Spleen (tissue), 13 donors: ENCODE measurements at places on chromosomes 11 and 22.

DNA sequence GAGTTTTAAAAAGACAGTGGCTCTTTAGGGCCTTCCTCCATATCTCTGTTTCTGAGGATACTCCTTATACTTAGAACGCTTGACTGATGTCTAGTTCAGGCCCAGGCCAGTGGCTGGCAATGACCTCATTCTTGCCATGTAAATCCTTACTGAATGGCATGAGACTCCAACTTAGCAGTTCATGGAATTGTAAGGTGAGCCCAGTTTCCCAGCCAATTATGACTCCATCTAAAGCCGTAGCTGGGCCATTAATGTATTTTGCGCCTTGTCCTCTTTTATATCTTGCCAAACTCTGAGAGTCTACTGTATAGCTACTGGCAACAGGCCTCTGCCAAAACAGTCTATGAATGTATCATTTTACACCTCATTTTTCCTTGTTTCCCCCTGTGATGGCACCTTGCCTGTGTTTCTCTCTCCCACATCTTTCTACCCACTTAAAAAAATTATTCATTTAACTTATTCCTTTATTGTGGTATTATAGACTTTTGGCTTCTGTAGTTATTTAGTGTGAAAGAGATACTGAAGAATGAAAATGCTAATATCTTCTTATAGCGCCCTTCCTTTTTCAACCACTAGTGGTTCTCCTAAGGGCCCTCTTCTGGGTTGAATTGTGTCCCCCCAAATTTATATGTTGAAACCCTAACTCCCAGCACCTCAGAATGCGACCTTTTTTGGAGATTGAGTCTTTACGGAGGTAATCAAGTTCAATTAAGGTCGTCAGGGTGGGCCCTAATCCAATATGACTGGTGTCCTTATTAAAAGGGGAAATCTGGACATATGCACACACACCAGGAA lies 67.4 kb downstream of the ZNRF3 start:
- peaks cover 23% of the 10 kb centered on the region for H3K4me1 ChIP-seq
- H3K36me3 ChIP-seq: no peaks in the 10 kb centered on the region
- no peak for DNase-seq
- H3K4me3 ChIP-seq: no peak overlapping the region
- H3K27me3 ChIP-seq: peaks cover 38% of the 10 kb centered on the region
- no peak overlapping the region for H3K27ac ChIP-seq

DNA sequence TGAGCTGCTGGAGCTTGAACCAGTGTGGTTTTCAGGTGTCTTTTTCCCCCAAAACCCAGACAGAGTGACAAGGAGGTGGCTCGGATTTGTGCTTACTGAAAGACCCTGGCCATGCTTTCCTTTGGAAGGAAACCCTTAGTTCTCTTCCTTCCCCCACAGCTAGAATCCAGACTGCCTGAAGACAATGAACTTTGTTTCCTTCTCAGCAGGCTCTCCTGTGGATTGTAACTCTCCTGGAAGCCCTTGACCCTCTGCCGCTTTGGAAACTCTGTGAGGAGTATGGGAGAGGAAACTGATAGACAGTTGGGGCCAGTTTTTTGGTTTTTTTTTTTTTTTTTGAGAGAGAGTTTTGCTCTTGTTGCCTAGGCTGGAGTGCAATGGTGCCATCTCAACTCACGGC lies 62.1 kb upstream of the SESN3 start:
- H3K27me3 ChIP-seq: no peaks in the 10 kb centered on the region
- H3K36me3 ChIP-seq: no peaks in the 10 kb centered on the region
- H3K4me1 ChIP-seq: peaks cover 16% of the 10 kb centered on the region
- H3K4me3 ChIP-seq: no peak overlapping the region
- DNase-seq: no peak
- no peak overlapping the region for H3K27ac ChIP-seq

- no peak overlapping the region for H3K4me3 ChIP-seq
- H3K36me3 ChIP-seq: no peaks in the 10 kb centered on the region
- no peak for DNase-seq
- peaks cover 50% of the 10 kb centered on the region for H3K4me1 ChIP-seq
These were observed 71.0 kb downstream of the AMBRA1 start for GRCh38 chr11:46522682-46523281.

DNA sequence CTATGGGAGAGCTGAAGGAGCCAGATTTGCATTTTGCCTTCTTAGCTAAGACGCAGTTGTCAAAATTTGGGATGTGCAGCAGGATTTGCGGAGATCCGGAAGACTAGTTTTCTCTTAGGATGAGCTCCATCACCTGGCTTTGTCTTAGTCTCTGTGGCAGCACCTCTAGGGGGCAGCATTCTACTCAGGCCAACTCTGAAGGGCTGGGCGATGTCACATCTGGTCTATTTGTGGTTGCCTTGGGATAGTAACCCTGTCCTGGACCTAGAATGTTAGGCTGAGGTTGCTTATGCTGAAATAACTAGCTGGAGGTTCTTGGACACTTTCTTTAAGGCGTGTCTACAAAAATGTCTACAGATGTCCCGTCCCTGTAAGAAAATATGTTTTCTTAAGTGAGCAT lies 116.2 kb downstream of the FAT3 start:
- no peaks in the 10 kb centered on the region for H3K36me3 ChIP-seq
- no peak overlapping the region for H3K27ac ChIP-seq
- DNase-seq: no peak

DNA sequence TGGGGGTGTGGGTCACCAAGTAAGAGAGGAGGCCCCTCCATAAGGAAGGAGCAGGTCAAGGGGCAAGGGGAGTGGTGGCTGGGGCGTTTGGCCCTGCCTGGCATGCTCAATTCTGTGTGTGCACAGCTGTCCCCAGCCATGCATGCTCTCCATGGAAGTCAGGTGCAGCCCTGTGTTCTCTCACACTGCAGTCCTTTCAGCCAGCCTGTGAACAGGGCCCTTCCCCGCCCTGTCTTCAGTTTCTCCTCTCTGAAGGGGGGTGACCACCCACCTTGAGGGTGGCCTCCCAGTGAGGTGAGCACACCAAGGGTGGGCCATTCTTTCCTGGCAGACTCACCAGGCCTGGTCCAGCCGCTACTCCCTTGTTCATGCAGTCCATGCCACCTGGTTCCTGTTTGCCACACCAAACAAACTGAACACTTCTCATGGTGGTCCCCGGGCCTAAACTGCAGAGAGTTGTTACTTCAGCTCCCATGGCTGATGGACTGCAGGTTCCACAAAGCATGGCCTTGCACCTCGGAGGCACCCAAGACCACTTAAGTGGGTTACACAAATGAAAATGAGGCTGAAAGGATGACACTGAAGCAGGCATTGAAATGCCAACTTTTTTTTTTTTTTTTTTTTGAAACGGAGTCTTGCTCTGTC lies 1.7 kb upstream of the CHCHD10 start:
- H3K27me3 ChIP-seq: peaks cover 10% of the 10 kb centered on the region
- DNase-seq: no peak
- H3K4me1 ChIP-seq: peaks cover 98% of the 10 kb centered on the region
- no peak overlapping the region for H3K27ac ChIP-seq
- peaks cover 10% of the 10 kb centered on the region for H3K36me3 ChIP-seq

DNA sequence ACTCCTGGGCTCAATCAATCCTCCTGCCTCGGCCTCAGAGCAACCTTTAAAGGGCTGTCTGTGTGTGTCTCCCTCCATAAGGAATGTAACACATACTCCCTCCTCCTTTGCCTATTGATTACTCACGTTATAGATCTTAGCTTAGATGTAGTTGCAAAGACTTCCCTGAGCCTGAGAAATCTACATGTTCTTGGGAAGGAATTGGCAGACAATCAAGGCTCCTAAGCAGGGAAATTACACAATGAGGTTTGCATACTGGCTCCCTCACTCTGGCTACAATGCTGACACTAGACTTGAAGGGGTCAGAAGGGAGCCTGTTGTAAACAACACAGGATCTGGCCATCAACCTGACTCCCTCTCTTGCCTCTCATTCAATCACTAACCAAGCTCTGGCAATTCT lies 5.2 kb upstream of the OLFML1 start:
- no peaks in the 10 kb centered on the region for H3K27me3 ChIP-seq
- peaks cover 7% of the 10 kb centered on the region for H3K4me1 ChIP-seq
- H3K36me3 ChIP-seq: no peaks in the 10 kb centered on the region
- DNase-seq: no peak
- no peak overlapping the region for H3K27ac ChIP-seq

- H3K36me3 ChIP-seq: no peaks in the 10 kb centered on the region
- no peak overlapping the region for H3K4me3 ChIP-seq
- H3K27me3 ChIP-seq: no peaks in the 10 kb centered on the region
- no peaks in the 10 kb centered on the region for H3K4me1 ChIP-seq
- H3K27ac ChIP-seq: no peak overlapping the region
These were observed 10.1 kb downstream of the C11orf87 start for GRCh38 chr11:109432105-109432504.

GRCh38 chr11:70628855-70629844 lies 230.8 kb downstream of the CTTN start:
- no peaks in the 10 kb centered on the region for H3K36me3 ChIP-seq
- peak overlapping the region; percentile 36 for H3K27ac ChIP-seq
- H3K4me3 ChIP-seq: no peak overlapping the region
- H3K4me1 ChIP-seq: no peaks in the 10 kb centered on the region

GRCh38 chr22:46193898-46194310 lies 43.6 kb downstream of the PPARA start:
- H3K4me1 ChIP-seq: no peaks in the 10 kb centered on the region
- H3K4me3 ChIP-seq: no peak overlapping the region
- H3K36me3 ChIP-seq: peaks cover 3% of the 10 kb centered on the region
- no peak for DNase-seq
- H3K27ac ChIP-seq: no peak overlapping the region

GRCh38 chr22:50673231-50674129 lies 857 bp downstream of the SHANK3 start:
- no peaks in the 10 kb centered on the region for H3K36me3 ChIP-seq
- H3K4me3 ChIP-seq: peak overlapping the region; percentile 55
- H3K27ac ChIP-seq: peak overlapping the region; percentile 85
- no peak for DNase-seq
- peaks cover 6% of the 10 kb centered on the region for H3K4me1 ChIP-seq
- H3K27me3 ChIP-seq: peaks cover 33% of the 10 kb centered on the region

GRCh38 chr11:2399488-2400068 lies 972 bp upstream of the TSSC4 start:
- H3K27me3 ChIP-seq: no peaks in the 10 kb centered on the region
- H3K4me1 ChIP-seq: peaks cover 40% of the 10 kb centered on the region
- no peak for DNase-seq
- peak overlapping the region; percentile 95 for H3K4me3 ChIP-seq
- H3K36me3 ChIP-seq: peaks cover 72% of the 10 kb centered on the region

DNA sequence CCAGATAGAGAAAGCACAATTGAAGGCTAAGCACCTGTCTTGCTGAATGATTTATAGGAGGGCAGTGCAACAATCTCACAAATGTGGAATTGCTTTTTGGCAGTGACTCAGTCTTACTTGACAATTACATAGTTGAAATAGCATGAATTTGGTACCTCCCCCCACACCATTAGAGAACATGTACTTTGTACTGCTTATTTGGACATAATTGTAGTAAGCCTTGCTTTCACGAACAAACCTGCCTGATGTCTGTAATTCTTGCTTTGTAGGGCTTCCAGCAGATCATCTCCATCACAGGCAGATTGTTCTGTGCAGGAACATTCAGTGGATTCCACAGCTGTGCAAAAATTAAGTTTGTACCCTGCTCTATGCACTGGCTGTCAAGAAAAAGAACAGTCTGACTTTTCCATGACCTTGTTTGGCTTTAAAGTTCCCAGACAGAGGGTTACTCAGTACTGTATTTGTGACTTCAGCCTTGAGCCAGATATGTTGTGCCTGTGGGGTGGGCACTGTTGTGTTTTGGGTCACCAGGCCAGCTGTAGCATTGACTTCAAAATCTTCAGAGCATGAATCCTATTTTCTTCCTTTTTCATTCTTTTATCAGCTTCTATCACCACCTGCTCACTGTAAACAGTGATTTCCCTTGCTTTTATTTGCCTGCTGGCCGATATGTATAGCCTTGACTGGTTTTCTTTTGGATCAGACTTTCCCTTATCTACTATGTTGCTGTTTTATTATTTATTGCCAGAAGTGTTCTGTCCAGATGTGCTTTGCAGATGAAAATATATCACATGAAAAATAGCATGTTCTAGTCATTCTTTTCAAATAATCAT lies 941.0 kb upstream of the CHORDC1 start:
- H3K4me3 ChIP-seq: no peak overlapping the region
- no peak for DNase-seq
- no peaks in the 10 kb centered on the region for H3K27me3 ChIP-seq

DNA sequence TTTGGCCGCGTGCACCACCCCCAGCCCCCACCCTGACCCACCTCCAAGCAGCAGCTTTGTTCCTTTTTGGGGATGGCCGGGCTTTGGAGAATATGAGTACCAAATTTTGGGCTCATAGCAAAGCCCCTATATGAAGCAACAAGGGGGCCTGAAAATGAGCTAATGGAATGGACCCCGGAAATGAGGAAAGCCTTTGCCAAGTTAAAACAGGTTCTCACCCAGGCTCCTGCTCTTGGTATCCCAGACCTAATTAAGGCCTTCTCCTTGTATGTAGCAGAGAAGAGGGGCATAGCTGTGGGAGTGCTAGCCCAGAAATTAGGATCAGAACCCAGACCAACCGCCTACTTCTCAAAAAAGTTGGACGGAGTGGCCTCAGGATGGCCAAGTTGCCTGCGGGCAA lies 87.0 kb downstream of the PIWIL4 start:
- H3K36me3 ChIP-seq: no peaks in the 10 kb centered on the region
- H3K27ac ChIP-seq: no peak overlapping the region
- no peaks in the 10 kb centered on the region for H3K27me3 ChIP-seq
- no peaks in the 10 kb centered on the region for H3K4me1 ChIP-seq
- DNase-seq: no peak

GRCh38 chr22:26482161-26482560 lies 1.4 kb downstream of the HPS4 start:
- H3K4me1 ChIP-seq: peaks cover 87% of the 10 kb centered on the region
- no peak overlapping the region for H3K4me3 ChIP-seq
- H3K27ac ChIP-seq: no peak overlapping the region
- peaks cover 35% of the 10 kb centered on the region for H3K36me3 ChIP-seq
- no peak for DNase-seq
- no peaks in the 10 kb centered on the region for H3K27me3 ChIP-seq

- no peaks in the 10 kb centered on the region for H3K27me3 ChIP-seq
- H3K4me1 ChIP-seq: peaks cover 89% of the 10 kb centered on the region
- H3K36me3 ChIP-seq: no peaks in the 10 kb centered on the region
- H3K4me3 ChIP-seq: no peak overlapping the region
These were observed 21.1 kb downstream of the RTN4R start for GRCh38 chr22:20247010-20247505.

- H3K36me3 ChIP-seq: no peaks in the 10 kb centered on the region
- DNase-seq: no peak
- H3K27ac ChIP-seq: peak overlapping the region; percentile 4
- H3K4me1 ChIP-seq: peaks cover 53% of the 10 kb centered on the region
These were observed 125.9 kb downstream of the UVRAG start for GRCh38 chr11:75940911-75941310.

DNA sequence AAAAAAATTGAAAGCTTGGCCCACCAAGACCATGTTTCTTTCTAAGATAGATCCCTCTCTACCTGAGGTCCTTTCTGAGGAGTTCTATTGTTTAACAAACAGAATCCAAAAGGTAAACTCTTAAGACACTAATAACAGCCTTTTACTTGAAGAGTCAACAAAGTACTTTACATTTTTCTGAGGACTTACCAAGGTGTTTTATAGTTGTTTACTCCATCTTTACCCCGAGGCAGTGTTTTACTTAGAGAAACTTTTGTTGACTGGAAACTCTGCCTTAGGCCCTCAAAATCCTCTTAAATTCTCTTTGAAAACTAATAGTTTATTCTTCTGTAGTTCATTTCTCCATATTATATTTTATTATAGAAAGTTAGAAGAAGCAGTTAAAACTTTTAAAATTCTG lies 49.7 kb upstream of the NOX4 start:
- no peak for DNase-seq
- H3K27me3 ChIP-seq: no peaks in the 10 kb centered on the region
- no peak overlapping the region for H3K4me3 ChIP-seq
